ENCODE measurements at places on chromosomes 5 and 9.

- DNase-seq = no peak
These were observed 83.7 kb upstream of the CLINT1 start for GRCh38 chr5:157942595-157942994.

DNA sequence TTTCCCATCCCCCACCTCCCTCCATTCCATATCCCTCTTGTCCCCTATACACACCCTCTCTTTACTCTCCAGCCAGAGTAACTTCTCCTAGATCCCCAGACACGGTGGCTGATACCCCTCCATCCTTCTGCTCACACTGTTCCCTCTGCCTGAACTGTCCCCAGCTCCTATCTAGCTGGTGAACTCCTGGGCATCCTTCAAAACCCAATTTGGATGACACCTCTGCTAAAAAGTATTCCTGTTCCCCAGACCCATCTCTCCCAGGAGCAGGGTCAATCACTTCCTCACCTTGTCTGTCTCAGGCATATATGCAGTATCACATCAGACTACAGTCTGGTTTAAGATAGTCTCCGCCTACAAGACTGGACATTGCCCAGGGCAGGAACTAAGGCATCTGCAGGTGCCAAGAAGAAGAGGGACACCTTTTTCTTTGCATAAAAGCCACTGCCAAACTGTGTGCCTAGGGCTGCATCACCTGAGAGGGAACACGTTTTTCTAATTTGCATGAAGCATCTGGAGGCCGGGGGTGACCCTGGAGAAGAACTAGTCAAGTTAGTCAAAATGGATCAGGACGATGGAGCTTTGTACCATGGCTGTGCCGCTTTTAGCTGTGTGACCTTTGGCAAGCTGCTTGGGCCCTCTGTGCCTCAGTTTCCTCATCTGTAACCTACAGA is 27.1 kb downstream of the NR5A1 start:
- no peak for DNase-seq

DNA sequence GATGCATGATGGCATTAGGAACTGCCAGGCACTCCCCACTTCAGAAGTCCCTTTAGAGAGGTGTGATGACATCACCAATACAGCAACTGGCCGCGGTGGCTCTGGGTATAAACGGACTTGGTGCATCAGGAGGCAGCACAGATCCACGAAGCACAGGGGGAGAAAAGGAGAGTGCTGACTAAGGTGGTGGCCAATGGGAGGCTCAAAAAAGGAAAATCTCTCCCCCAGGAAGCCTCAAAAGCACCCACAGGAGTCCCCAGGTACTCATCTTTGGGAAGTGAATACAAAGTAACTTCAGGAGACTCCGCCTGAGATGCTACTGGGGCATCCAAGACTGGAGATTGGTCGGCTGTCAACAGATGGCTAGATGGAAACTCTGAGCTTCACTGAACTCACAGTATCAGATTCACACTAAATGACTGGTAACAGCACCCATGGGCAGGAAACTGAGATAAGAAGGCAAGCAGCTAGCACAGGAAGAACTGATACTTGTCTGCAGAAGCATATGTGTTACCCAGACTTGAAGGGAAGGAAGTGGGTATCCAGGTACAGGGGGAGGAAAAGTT is 7.6 kb downstream of the TTC39B start:
- no peak for DNase-seq

- DNase-seq = peak; percentile 98
These were observed 68.4 kb downstream of the ANXA1 start for GRCh38 chr9:73219985-73220626.

DNA sequence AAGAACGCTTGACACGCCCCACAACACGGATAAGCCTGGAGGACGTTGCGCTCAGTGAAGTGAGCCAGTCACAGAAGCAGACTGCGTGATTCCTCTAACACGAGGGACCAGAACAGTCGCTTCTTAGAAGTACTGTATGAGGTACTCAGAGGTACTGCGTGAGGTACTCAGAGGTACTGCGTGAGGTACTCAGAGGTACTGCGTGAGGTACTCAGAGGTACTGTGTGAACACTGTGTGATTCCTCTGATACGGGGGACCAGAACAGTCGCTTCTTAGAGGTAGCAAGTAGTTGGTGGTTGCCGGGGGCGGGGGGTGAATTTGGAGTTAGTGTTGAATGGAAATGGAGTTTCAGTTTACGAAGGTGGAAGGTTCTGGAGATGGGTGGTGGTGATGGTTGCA is 5.8 kb downstream of the NDUFS6 start:
- DNase-seq = no peak

GRCh38 chr5:132385326-132386105 is 16.0 kb downstream of the SLC22A5 start:
- DNase-seq = peak; percentile 71

- peak; percentile 84 for DNase-seq
These were observed 16.2 kb downstream of the PRRC2B start for GRCh38 chr9:131410044-131410491.

DNA sequence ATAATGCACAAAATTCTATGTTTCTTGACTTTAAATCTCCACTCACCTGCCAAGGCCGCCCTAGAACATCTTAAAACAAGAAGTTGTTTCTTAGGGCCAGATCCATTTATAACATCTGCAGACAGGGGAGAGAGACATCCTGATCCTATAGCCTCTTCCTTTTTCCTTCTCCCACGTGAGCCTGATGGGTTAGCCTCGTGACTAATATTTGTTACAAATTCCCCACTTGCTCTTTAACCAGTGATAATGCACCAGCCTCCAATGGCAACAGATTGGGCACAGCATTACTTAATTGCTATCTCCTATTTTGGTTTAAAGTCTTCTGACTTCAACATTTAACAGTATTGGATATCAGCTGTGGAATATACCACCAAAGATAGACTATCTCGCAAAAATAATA is 196.5 kb downstream of the GADD45G start:
- no peak for DNase-seq

- DNase-seq = peak; percentile 3
These were observed 154.6 kb downstream of the FSTL4 start for GRCh38 chr5:133457439-133458355.

All from fibroblast of mammary gland (primary cell).